Right cardiac atrium (tissue), 5 donors: ENCODE measurements at places on chromosomes 5 and 9. TPM values are rescaled to one million over a fixed set of nuclear protein-coding genes. Genes with fewer than 3 reads are reported as not detected.

DNA sequence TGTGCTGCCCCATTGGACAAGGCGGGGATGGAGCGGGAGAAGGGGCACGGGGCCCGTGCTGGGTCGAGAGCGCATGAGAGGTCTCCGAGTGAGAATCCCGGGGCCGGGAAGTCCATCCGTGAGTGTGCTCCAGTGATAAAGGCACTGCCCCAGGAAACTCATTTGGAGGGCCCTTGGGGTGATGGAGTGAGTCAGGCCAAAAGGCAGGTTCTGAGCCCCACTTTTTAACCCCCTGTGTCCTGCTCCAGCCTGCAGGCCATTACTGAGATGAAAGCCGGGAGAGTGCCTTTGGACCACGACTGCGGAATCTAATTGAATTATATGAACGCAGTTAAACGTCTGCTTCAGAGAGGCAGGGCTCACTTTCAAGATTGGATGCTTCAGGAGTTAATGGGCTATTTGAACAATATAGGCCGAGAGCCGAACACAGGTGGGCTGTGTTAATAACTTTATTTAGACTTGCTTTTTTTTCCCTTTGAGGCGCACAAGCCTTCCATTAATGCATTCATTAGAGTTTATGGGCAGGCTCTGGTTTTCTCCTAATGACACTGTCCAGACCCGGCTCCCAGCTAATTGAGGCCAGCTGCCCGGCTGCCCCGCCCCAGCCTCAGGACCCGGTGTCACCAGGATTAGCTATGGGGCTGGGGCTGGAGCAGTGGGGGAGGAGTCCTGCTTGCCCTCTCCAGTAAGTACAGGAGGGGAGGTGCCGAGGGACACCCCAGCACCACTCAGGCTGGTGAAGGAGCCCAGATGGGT lies 79.1 kb upstream of the LMX1B start:
- no peak for DNase-seq

DNA sequence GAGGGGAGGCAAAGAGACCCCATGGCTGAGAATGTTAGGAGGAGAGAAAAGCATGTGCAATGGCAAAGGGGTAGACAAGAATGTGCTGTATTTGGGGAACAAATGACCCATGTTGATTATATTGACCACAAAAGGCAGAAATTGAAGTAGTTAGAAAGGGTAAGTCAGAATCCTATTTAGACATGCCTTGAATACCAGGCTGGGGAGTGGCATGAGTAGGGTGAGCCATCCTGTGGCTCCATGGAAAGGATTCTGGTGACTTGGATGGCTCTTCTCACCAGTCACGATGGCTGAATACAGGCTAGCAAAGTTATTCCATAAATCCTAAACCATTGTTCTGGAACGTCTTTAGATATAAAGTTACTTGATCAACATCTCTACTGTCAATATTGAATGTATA lies 73.4 kb upstream of the MEF2C start:
- DNase-seq: no peak

DNA sequence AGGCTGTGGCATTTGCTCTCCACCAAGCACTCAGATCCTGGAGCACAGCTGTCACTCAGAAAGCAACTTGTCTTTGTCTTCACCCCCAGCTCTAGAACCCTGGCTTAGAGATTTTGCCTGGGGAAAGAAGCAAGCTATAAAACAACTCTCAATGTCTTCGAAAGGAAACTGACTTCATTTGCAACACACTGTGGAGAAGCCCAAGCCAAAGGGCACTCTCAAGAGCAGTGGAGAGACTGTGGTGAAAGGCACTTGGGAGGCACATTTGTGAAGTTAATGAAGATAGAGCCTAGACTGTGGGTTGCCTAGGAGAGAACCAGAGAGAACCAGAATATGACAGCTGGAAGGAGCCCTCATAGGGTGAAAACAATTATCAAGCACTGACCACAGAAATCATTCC lies 103.4 kb downstream of the CFAP95 start:
- DNase-seq: no peak

Gene IFNA2
- not detected for total RNA-seq

GRCh38 chr5:163529698-163530097 lies 24.3 kb downstream of the MAT2B start:
- DNase-seq: peak; percentile 25

- no peak for DNase-seq
These were observed 17.0 kb upstream of the WHRN start for GRCh38 chr9:114522286-114522685.

Gene BTNL3
- total RNA-seq: not detected

Gene PCDHGA7
- total RNA-seq: 5.2 TPM

GRCh38 chr9:86638109-86638508 lies 283.9 kb upstream of the TUT7 start:
- DNase-seq: no peak

DNA sequence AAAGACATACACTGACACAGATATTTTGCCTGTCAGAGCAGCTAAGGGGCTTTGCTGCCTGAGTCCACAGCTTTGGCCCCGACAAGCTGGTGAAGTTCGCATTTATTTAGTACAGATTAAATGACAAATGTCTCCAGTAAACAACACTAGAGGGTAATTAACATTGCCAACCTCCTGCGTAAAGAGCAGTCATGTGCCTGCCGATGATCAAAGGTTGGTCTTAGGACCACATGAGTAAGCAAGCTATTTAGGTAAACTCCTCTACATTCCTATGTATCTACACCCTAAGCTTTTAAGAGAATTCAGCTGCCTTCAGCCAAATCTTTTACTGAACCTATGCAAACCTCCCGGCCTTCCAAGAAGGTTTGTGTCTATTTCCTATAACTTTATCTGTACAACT lies 73.0 kb upstream of the PJA2 start:
- no peak for DNase-seq

Gene TSSK1B
- not detected for total RNA-seq

DNA sequence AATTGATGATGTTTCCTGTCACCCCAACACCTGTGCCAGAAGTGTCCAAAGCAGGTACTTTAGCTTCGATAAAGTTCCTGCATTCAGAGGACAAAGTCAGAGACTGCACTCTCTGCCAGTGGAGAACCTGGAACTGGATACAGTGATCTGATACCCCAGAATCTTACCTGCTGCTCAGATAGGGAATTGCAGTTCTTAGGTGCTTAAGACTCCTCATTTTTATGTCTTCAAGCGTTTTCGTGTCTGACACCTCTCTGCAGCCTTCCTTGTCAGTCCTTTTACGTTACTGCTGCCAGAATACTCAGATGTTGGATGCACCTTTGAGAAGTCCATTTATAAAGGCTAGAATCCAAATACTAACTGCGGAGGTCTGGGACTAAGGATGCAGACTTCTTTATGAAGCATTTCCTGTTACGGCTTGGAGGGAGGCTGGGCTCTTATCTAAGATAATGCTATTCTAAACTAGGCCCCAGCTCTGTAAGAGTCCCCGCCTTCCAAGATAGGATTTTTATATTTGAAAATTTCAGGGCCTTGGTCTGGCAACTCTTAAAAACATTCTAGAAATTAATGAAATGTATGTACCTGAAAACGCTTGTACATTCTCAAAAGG lies 1.9 kb downstream of the ISOC1 start:
- DNase-seq: no peak

DNA sequence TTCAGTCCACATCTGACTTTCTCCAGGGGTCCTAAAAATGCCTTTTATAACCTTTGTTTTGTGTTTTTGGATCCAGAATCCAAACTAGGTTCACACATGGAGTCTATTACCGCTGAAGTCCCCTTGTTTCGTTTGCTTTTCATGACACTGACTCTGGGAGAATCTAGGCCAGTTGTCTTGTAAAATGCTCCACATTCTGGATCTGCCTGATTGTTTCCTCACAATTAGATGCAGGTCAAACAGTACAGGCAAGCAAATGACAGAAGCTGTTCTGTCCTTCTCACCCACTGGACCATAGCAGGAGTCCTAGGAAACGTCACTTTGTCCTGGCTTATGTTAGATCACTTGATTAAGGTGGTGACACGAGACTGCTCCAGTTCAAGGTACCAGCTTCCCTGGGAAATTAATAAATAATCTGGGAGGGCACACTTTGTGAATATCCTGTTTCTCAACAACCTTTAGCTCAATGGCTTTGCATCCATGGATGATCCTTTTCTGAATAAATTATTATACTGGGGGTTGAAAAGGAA lies 34.1 kb downstream of the FABP6 start:
- DNase-seq: no peak

GRCh38 chr9:80509358-80509757 lies 937.6 kb downstream of the TLE4 start:
- no peak for DNase-seq

GRCh38 chr5:607541-608428 lies 4.4 kb upstream of the CEP72 start:
- DNase-seq: no peak

DNA sequence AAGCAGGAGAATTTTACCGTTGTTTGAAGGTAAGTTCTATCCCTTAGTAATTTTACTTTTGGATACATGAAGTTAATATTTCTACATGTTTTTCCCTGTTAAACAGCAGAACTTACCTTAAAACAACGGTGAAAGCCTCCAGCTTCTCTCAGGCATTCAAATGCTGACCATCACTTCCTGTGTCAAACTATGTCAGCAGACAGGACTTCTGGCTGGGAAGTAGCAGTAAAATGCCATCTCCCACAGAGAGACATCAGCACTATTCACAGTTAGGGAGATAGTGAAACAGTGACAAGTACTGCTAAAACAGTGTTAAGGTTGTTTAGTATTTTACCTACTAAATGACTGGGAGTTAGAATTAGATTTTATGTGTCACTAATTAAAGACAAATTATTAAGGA lies 34.2 kb upstream of the GOLGA1 start:
- no peak for DNase-seq

DNA sequence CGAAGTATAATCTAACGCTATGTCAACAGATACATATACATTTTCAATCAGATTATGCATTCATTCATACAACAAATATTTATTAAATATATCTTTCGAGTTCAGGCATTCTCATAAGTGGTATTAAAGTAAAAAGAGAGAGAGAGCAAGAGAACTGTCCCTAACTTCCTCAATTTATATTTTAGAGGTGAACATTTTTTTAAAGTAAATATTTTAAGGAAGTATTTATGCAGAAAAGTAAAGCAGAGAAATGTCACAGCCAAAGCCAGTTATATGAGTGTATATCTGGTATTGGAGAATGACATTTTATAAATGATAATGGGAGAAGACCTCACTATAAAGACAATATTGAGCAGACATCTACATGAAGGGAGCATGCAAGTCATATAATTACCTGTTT lies 667.3 kb upstream of the CDH9 start:
- DNase-seq: no peak

GRCh38 chr9:99773468-99774138 lies 48.1 kb upstream of the NR4A3 start:
- DNase-seq: no peak

DNA sequence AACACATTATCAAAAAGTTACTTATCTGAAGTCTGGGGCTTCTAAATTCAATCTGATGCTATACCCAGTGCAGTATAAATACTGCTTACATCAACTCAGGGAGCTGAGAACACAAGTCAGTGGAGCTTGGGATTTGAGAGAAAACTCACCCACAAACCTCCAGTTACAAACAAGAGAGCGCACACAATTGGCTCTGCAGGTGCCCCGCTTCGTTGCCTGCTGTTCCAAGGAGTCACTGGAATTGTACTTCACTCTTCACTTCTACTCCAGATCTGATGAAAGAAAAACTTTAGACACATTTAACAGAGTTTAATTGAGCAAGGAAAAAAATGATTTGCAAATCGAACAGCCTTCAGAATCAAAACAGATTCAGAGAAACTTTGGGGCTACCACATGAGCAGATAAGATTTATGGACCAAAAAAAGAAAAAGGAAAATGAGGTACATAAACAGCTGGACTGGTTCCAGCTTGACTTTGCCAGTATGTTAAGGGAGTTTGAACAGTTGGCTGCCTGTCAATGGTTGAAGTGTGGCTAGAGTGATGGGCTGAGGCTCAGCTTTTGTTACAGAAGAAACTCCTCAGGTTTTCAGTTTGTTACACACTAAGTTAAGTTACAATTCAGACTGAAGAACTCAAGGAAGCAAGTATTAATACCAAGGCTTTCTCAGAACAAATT lies 156.6 kb downstream of the AOPEP start:
- DNase-seq: no peak

Gene CDK9
- 62.5 TPM for total RNA-seq

- peak; percentile 76 for DNase-seq
These were observed 2.7 kb downstream of the NCS1 start for GRCh38 chr9:130174920-130175321.

DNA sequence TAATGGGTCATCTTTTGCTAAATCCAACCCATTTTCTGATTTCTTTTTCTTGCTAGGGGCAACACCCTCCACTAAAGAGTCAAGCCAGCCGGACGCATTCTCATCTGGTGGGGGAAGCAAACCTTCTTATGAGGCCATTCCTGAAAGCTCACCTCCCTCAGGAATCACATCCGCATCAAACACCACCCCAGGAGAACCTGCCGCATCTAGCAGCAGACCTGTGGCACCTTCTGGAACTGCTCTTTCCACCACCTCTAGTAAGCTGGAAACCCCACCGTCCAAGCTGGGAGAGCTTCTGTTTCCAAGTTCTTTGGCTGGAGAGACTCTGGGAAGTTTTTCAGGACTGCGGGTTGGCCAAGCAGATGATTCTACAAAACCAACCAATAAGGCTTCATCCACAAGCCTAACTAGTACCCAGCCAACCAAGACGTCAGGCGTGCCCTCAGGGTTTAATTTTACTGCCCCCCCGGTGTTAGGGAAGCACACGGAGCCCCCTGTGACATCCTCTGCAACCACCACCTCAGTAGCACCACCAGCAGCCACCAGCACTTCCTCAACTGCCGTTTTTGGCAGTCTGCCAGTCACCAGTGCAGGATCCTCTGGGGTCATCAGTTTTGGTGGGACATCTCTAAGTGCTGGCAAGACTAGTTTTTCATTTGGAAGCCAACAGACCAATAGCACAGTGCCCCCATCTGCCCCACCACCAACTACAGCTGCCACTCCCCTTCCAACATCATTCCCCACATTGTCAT lies 72.0 kb downstream of the NUP214 start:
- DNase-seq: no peak

GRCh38 chr9:79661279-79661678 lies 89.5 kb downstream of the TLE4 start:
- no peak for DNase-seq

DNA sequence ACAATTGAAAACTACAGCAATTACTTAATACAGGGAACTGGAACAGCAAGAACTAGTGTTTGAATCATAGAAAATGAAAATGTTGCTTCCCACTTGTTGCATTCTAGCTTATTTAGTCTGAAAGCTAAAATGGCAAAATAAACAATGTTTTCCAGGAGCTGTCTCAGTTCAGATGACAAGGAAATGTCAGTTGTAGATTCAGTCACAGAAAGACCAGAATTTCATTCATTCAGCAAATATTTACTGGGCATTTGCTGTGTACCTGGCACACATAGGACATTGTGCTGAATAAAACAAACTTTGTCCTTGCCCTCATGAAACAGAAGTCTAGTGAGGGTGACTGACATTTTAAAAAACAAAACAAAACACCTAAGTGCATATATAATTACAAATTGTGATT lies 41.5 kb downstream of the GCNT4 start:
- no peak for DNase-seq
